ENCODE measurements at places on chromosomes 5 and 9. TPM values are rescaled to one million over a fixed set of nuclear protein-coding genes. Genes with fewer than 3 reads are reported as not detected.
A peak's percentile ranks its signal among the peaks of the same experiment; 100 is the strongest.

The LHX3 gene
- total RNA-seq = 0.22 TPM

- peaks cover 23% of the 10 kb centered on the region for H3K27me3 ChIP-seq
- no peaks in the 10 kb centered on the region for H3K4me1 ChIP-seq
- no peak overlapping the region for H3K27ac ChIP-seq
Measured at GRCh38 chr9:113770396-113770795, 105.7 kb upstream of the ZNF618 start.

The GABRG2 gene
- total RNA-seq = not detected

DNA sequence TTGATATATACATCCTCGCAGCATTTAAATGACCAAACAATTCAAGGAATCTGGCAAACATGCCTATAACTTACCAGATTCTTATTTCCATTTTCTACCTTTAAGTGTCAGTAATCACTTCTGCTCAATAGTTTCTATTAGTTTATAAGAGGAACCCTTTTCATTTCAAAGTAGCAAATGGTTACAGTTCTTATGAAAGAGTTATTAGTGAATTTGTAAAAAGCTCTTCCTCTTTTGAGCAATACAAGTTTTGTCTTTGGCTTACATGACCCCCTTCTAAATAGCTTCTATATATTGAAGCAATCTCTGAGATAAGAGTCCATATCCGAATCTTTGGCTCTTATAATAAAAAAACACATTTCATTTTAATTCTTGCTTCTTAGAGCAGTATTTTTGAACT is 42.0 kb downstream of the ELL2 start:
- no peaks in the 10 kb centered on the region for H3K27me3 ChIP-seq
- H3K27ac ChIP-seq = no peak overlapping the region
- H3K4me3 ChIP-seq = no peak overlapping the region
- no peak for DNase-seq
- no peaks in the 10 kb centered on the region for H3K4me1 ChIP-seq
- H3K36me3 ChIP-seq = no peaks in the 10 kb centered on the region

The PANK3 gene
- total RNA-seq = 44.6 TPM

- H3K27me3 ChIP-seq = no peaks in the 10 kb centered on the region
- no peak overlapping the region for H3K4me3 ChIP-seq
- H3K27ac ChIP-seq = peak overlapping the region; percentile 83
Measured at GRCh38 chr9:76401580-76402354, 7.5 kb upstream of the RFK start.

The EMB gene
- 11.6 TPM for total RNA-seq

The NIPAL4 gene
- not detected for total RNA-seq

The FNIP1 gene
- total RNA-seq = 23.5 TPM

GRCh38 chr9:71725590-71726338 is 42.5 kb downstream of the CEMIP2 start:
- no peak overlapping the region for H3K4me3 ChIP-seq
- peak overlapping the region; percentile 7 for H3K27ac ChIP-seq
- peaks cover 25% of the 10 kb centered on the region for H3K4me1 ChIP-seq
- no peaks in the 10 kb centered on the region for H3K27me3 ChIP-seq

DNA sequence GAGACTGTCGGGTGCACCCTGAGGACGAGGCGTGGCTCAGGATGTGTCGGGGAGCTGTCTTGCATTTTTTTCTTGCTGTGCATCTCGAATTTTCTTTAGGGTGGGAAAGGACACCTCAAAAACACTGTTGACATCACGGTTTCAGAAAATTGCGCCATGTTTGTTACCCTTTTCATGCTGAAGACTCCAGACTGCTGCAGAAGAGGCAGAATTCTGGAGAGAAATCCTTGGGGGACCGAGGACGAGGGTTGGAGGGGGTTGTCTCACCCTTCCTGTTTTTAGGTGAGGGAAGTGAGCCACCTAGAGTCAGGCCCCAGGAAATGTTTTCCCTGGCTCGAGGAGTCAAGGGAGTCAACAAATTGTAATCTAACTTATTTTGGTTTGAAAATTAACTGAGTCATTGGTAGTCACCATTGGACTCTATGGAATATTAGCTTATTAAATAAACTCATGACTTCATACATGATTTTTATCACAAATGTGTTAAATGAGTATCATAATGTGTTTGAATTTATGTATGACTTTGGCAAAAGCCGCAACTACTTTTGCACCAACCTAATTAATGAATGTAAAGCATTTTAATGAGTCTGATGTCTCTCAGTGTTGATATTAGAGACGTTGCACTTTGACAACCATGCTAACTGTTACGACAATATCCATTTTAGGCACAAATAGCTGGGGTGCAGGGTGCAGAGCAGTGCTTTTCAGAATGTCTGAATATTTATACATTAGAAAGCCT is 724 bp upstream of the LYSMD3 start:
- no peak overlapping the region for H3K27ac ChIP-seq
- H3K27me3 ChIP-seq = peaks cover 4% of the 10 kb centered on the region
- H3K4me1 ChIP-seq = peaks cover 15% of the 10 kb centered on the region
- H3K36me3 ChIP-seq = no peaks in the 10 kb centered on the region
- peak overlapping the region; percentile 82 for H3K4me3 ChIP-seq

DNA sequence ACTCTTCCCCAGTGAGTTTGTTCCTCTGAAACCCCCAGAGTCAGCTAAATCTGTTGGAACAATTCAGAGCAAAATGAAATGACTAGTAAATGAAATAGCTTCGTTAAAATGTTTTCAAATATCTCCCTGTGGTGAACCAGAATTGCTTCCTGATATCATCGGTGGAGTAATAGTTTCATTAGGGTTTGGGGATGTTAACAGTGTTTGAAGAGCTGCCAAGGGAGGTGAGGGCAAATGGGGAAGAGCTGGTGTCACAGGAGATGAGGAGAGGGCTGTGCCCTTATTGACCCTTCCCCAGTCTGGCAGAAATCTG is 4.3 kb upstream of the C7 start:
- no peaks in the 10 kb centered on the region for H3K27me3 ChIP-seq
- no peaks in the 10 kb centered on the region for H3K36me3 ChIP-seq
- no peak overlapping the region for H3K4me3 ChIP-seq

DNA sequence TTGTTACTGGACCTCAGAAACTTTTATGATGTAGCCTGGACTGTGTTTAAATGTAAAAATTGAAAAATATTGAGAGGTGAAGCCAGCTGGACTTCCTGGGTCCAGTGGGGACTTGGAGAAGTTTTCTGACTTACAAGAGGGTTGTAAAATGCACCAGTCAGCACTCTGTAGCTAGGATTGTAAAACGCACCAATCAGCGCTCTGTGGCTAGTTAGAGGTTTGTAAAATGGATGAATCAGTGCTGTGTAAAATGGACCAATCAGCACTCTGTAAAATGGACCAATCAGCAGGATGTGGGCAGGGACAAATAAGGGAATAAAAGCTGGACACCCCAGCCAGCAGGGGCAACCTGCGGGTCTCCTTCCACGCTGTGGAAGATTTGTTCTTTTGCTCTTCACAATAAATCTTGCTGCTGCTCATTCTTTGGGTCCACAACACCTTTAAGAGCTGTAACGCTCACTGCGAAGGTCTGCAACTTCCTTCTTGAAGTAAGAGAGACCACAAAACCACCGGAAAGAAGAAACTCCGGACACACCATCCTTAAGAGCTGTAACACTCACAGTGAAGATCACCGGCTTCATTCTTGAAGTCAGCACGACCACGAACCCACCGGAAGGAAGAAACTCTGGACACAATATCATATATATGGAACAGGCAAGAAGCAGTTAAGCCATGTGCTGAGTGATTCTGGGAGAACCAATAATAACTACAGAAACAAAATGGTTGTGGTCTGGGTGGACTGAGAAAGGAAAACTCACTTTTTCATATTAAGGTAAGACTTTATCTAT is 201.3 kb downstream of the GABRG2 start:
- no peaks in the 10 kb centered on the region for H3K4me1 ChIP-seq
- H3K27ac ChIP-seq = no peak overlapping the region
- no peaks in the 10 kb centered on the region for H3K36me3 ChIP-seq
- H3K4me3 ChIP-seq = no peak overlapping the region
- H3K27me3 ChIP-seq = no peaks in the 10 kb centered on the region

Measured in PC-9 (cell line).